ENCODE measurements at places on chromosomes 16 and 17.

- no peak for DNase-seq
Observed at GRCh38 chr16:69465083-69465721, 40.8 kb downstream of the CYB5B start.

- no peak for DNase-seq
Observed at GRCh38 chr17:62996221-62996620, 30.2 kb downstream of the TANC2 start.

DNA sequence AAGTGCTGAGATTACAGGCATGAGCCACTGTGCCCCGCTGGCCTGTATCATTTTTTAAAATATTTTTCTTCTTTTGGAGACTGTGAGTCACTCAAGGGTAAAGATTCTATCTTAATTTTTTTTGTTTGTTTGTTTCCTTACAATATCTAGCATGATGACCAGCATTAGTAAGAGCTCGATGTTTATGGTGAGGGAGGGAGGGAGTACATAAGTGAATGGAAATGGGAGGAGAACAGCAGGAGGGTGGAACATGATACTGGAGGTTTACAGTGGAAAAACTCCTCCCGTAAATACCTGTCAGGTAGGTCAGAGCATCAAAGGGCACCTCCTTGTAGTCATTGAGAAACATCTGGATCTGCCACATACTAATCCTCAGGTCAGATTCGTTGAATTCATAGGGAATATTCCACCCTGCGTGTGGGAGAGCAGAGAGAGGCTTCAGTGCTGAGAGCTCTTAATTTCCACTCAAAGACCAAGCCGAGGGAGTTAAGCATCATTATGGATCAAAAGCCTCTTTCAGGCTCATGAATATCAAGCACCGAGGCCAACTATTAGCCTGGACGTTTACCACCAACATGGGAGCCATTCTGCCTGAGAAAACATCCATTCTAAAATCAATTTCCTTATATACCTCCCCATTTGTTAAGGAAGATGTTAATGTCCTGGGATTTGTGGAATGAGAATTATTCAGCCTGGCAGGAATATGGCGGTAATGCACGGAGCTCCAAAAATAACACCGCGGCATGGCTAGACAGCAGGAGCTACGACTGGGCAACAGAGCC, 51.8 kb downstream of the LYRM1 start:
- DNase-seq, result no peak

DNA sequence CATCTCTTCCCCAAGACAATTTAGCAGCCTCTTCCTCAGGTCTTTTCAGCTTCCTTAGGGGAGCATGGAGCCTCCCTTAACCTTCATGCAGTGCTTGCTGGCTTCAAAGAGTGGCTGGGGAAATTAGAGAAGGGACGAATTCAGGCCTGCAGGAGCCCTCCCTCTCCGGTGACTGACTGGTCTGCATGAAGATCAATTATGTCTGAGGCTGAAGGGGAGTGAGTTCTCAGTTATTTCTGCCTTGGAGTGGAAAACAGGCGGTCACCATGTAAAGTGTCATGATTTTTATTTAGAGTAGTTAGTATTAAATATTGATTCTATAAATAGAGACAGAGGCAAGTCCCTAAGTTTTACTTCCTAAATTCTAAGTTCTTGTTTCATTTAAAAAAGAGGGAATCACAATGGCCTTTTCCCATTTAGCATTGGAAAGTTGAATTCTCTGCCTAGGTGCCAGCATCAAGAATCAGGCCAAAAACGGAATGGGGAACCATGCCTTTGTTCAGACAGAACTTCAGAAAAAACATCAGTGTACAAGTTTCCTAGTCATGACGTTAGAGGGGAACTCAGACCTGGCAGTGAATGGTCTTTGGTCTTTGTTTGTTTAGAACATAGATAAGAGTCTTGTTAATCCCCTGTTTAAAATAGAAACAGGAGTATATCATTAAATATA, 4.4 kb downstream of the GABARAPL2 start:
- no peak for DNase-seq

DNA sequence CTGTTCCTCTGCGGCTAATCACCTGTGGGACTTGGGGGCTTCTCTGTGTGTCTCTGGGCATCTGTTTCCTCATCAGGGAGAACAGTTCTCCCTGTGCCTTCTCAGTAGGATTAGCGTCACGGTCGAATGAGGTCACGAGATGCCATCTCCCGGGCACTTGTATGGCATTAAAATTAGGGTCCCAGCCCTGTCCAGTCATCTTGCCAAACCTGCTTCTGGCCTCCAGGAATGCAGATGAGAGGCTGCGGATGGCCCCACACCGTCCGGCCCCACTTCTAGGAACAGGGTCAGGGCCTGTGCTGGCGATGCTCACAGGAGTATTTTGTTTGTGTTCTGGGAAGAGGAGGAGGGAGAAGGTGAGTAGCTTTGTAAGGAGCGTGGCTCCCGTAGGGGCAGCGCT, 58.5 kb downstream of the OR1D5 start:
- DNase-seq, result no peak
